ENCODE measurements at places on chromosomes 2 and 18. TPM values are rescaled to one million over a fixed set of nuclear protein-coding genes. Genes with fewer than 3 reads are reported as not detected.

- DNase-seq = no peak
Observed at GRCh38 chr2:19933351-19933981, 31.7 kb upstream of the TTC32 start.

DNA sequence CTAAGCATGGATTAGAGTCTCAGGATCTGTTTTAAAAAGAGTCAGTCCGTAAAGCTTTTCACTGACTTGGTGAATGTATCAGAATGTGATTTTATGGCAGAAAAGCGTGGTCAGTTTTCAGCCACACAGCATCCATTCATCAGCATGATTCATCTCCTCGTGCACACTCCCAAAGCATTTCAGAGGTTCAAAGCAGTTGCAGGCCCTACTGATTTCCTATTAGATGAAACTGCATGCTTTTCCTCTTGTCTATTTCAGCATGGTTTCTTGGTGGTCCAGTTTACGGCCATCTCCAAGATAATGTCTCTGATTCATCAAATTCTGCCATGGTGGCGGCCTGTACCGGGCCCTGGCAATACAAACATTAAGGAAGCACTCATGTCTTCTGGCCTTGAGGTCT, 4.8 kb upstream of the PARD6G start:
- no peak for DNase-seq

DNA sequence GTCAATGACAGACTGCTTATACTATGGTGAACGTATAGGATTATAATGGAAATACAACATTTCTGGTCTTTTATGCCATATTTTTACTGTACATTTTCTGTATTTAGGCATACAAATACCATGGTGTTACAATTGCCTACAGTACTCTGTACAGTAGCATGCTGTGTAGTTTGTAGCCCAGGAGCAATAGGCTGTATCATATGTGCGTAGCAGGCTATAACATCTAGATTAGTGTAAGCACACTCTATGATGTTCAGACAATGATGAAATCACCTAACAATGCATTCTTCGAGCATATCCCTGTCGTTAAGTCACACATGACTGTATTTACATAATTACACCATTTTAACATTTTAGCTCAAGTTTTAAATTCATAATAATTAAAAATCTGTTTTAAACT, 556.6 kb upstream of the ZNF804A start:
- no peak for DNase-seq

DNA sequence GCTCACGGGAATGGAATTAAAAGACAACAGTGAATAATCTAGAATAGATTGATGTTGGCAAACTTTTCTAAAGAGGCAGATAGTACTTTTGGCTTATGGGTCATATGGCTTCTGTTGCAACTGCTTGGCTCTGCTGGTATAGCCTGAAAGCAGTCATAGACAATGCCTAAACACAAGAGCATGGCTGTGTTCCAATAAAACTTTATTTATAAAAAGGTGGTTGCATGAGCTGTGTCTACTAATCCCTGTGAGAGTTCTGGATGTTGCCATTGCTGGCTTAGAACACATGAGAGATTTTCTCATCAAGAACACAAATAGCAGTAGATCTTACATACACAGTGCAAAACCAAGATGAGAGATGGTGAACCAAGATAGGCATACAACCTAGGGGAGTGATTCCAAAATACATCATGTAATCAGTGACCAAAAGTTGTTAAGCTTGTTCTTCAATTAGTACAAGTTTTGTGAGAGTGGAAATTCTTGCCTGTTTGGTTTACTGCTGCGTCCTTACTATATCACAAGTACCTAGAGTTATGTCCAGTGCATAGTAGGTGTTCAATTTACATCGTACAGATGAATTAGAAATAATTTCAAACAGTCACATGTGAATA, 380.0 kb downstream of the METTL4 start:
- DNase-seq = no peak

DNA sequence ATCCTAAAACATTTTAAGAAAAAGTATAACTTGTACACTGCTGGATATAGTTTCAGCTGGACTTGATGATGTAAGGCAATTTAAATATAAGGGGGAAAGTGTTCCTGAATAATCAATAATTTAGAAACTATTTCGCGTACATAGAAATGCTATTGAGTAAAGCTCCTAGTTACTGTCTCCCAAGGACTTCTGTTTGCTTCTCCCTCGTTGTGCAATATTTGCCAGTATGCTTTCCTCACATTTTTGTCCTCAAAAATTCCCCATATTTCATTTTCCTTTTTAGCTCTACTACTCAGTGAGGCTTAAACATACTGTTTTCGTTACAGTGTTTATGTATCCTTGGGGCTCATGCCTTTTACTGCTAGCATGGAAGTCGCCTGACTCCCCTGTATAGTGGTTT, 36.9 kb downstream of the ATP9B start:
- DNase-seq = no peak

The MC4R gene
- total RNA-seq = not detected

- DNase-seq = no peak
Observed at GRCh38 chr2:224865016-224865415, 148.9 kb upstream of the CCDC195 start.

- no peak for DNase-seq
Observed at GRCh38 chr2:155310589-155310988, 612.1 kb downstream of the KCNJ3 start.

GRCh38 chr2:236157815-236158498, 10.2 kb downstream of the GBX2 start:
- DNase-seq = no peak

GRCh38 chr2:135043345-135043744, 3.9 kb downstream of the MAP3K19 start:
- DNase-seq = no peak

DNA sequence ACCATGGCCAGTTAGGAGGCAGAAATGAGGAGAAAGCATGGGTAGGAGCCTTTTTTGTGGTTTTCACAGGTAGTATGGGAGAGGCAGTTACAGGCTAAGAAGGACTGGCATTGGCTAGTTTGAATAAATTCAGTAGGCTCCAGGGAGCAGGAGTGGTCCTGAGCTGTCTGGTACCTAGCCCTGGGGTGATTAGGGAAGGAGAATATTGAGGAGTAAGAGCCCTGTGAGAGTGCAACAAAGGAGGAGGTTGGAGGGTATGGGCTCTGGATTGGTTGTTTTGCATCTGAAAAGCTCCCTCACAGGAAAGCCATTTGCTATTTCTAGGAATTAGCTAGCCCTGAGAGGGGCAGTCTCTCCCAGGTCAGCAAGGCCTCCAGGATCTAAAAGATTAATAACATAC, 13.3 kb upstream of the TCF7L1 start:
- no peak for DNase-seq

DNA sequence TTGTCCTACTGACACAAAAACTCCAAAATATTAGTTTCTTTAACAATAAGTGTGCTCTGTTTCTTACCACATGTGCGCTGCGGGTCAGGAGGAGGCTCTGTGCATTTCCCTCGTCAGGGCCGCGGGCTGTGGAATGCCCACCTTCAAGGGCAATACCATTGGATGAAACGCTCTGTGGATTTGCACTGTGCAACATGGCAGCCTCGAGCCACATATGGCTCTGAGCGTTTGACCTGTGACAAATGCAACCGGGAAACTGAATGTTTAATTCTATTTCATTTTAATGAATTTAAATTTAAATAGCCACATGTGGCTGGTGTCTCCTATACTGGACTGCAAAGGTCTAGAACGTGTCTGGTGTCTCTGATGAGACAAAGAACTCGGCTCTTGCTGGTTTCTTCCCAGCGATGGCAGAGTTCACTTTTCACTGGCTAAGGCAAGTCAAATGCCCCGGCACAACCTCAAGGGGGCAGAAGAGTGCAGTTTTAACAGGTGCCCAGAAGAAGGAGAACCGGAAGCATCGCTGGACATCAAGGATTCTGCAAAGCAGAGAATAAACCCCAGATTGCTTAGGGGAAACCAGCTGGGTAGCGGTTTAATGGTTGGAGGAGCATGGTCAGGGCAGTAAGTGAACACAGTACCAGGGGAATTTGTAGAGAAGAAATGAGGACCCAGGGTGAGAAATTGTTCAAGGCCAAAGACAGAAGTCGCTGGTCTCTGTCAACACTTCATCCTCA, 37.0 kb upstream of the TMEM18 start:
- peak; percentile 33 for DNase-seq

The GAL3ST2 gene
- not detected for total RNA-seq

GRCh38 chr2:3574155-3574554, 905 bp upstream of the RPS7 start:
- DNase-seq = no peak

GRCh38 chr2:219689676-219690628, 62.5 kb downstream of the SLC4A3 start:
- DNase-seq = no peak

The PAIP2B gene
- total RNA-seq = 61.9 TPM

- no peak for DNase-seq
Observed at GRCh38 chr2:200345975-200346374, 39.5 kb downstream of the SPATS2L start.

- no peak for DNase-seq
Observed at GRCh38 chr18:47425365-47425764, 173.9 kb upstream of the SKOR2 start.

The C2orf78 gene
- total RNA-seq = not detected

The ELMOD3 gene
- total RNA-seq = 9.6 TPM

GRCh38 chr2:179454443-179455171, 190.0 kb upstream of the SESTD1 start:
- no peak for DNase-seq

The ITM2C gene
- total RNA-seq = 23.3 TPM

DNA sequence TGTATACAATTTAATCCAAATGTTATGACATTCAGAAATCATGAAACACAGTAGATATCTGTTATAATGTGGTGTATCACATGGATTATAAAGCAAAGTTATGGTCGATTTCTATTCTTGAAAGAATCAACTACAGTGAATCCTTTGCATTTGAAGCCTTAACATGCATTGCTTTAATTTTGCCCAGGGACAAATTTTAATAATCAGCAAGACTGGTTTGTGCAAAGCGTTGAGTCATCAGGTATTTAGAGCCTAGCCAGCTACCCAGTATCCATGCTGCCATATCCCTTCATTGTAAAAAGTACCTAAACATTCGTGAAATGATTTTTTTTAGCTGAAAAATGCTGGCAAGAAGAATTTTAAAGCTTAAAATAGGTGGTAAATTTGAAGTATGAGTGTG, 8.9 kb upstream of the SPDYA start:
- DNase-seq = no peak

The CROCC2 gene
- not detected for total RNA-seq

DNA sequence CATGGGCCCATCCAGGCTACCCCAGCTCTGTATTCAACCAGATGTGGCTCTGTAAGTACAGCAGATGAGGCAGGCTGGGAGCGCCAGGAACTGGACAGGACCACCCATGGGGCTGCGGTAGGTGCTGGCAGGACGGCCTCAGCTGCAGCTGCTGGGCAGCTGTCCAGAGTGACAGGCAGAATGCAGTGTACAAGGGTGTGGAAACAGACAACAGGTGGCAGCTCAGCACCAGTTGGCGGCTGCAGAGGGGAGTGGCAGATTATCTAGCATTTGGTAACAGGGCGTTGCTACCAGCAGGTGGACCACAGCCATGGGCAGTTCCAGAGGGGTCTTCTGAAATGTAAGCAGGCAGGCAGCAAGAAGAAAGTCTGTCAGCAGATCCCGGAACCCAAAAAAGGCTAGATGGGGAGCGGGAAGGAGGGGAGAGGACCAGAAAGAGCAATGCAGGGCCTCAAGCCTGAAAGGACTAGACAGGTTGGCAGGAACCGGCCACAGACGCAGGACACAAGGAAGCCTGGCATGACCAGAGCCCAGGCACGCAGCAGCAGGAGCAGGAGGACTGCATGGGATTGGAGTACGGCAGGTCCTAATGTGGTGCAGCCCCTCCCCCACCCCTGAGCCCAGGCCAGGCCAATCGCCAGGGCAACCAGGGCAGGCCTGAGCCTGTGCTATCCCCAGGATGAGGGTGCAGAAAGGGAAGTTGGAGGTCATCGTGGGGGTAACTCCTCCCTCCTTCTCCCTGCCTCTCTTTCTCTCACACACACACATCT, 24.7 kb downstream of the PKDCC start:
- DNase-seq = peak; percentile 69

- no peak for DNase-seq
Observed at GRCh38 chr2:204074456-204074855, 137.9 kb downstream of the ICOS start.

DNA sequence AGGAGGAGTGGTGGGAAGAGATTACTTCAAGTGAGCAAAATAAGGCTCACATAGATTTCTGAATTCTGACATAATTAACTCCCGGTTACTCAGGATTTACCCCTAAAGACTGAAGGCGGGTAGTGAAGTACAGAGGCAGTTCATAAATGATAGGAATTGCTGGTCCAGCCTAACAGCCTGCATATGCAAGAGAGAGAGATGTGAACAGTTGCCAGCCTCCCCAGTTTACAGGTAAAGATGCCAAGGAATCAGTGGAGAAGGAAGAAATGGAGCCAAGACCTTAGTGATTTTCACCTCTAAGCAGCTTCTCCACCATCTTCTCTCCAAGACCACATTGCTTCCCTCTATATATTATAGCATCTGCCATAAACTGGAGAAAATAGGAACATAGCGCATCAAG, 91.8 kb upstream of the THUMPD2 start:
- no peak for DNase-seq

The NOTO gene
- total RNA-seq = not detected

DNA sequence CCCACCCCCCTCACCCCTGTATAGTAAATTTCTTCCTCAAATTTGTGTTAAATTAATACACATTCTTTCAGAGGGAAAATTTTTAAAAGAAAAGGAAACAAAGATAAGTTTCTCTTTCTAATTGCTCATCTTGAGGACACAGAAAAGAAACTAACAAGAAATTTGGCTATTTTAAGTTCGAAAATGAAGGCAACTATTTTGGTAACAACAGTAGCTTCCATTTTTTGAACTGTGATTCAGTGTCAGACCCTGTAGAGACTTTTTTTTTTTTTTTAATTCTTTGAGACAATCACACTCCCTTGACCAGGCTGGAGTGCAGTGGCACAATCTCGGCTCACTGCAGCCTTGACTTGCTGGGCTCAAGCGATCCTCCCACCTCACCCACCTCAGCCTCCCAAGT, 194.9 kb downstream of the SS18 start:
- no peak for DNase-seq

DNA sequence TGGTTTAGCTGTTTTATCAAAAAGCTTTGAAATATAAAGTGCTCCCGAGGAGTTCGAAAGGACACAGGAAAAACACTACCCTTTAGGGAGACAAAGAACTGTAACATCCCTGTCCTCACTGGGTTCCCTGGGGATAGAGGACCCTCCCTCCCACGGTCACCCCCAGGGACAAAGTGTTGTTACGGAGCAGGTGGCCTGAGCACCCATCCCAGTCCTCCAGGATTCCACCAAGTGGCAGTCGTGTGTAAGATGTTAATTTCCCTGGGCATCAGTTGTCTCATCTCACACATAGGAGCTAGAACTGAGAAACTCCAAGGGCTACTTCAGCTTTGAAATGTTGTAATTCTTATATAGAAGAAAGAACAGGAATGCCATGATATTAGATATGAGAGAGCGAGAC, 137.7 kb downstream of the ALK start:
- no peak for DNase-seq

GRCh38 chr2:190080527-190081049, 18.1 kb upstream of the MSTN start:
- DNase-seq = no peak

The LRATD1 gene
- 1.0 TPM for total RNA-seq

GRCh38 chr2:142973822-142974207, 96.4 kb downstream of the KYNU start:
- DNase-seq = no peak

DNA sequence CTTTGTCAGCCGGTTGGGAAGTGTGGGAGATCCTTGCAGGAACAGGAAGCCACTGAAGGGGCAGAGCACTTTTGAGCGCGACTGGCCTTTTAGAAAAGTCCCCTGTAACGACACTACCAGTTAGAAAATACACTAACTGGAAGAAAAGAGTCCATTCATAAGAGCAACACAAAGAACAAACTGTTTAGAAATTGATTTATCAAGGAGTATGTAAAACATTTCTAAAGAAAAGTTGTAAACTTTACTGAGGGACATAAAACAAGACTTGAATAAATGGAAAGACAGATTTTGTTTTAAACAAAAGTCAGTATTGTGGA, 29.8 kb upstream of the POMC start:
- no peak for DNase-seq
